Right forelimb (tissue), 1 donor: ENCODE measurements at places on chromosomes 5 and 9.

DNA sequence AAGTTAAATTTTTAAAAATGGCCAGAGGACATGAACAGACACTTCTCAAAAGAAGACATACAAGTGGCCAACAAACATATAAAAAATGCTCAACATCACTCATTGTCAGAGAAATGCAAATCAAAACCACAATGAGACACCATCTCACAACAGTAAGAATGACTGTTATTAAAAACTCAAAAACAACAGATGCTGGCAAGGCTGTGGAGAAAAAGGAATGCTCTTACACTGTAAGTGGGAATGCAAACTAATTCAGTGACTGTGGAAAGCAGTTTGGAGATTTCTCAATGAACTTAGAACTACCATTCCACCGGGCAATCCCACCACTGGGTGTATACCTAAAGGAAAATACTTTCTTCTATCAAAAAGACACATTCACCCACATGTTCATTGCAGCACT lies 168.5 kb upstream of the PIK3R1 start:
- DNase-seq, result no peak

DNA sequence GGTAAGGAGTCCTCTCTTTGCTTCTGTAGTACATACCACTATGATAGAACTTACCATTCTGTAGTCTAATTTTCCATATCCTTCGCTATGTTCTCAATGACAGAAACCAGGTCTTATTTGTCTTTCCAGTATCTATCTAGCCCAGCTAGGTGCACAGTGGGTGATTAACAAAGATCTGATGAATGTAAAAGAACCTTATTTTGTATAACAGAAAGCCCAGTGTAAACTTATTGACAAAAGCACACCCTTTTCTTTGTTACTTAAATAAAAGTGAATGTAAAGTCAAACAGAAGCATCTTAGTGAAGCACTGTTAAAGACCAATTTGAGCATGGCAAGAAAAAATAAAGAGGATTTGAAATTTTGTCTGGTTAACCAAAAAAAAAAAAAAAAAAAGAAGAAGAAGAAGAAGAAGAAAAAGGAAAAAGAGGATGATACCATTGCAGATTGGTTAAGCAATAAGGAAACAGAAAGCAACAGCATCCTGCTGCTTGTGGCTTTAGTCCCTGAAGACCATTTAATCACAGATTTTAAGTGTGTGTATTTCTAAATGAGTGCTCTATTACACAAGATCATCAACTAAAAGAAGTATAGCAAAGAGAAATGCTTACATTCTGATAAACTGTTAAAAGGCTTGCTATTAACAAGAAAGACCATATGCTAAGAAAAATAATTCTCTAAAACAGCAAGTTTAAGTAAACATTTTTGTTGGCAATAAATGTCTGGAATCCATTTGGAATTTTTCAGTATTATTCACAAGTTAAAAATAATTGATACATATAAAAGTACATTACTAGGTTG lies 21.2 kb downstream of the MEGF9 start:
- no peak for DNase-seq

DNA sequence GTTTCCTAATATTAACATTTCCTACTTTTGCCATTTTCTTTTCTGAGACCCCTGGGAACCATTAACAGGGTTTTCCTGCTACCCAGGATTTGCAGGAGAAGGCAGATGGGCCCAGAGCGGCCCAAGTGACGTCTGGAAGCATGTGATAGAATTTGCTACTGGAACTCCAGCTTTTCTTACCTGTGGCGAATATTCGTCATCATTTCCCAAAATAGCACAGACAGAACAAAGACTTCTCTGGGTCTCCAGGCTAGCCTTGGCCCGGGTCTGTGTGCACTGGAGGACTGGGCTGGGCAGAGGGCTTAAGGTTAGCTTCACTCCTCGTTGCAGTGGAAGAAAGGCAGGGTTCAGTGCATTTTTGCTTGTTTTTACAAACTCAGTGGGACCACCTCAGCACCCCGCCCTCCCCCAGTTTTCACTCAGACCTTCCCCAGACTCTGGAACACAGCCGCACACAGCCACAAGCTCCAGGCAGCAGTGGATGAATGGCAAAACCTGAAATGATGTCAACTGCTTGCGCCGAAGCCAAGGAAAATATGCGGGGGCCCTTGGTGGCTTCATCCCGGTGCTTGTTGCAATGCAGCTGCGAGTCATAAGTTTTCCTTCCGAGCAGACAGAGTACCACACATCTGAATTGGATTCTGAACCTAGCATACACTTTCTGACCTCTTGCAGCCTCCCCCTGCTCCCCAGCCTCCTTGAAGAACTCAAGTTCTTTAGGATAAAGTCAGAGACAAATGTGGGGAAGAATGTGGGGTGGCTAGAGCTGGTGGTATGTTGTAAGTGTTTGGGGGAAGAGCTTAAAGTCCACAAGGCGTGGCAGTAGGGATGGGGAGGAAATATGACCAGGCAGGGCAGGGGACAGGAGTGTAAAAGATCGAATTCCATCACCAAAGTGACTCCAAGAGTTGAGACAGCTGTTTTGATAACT lies 586.0 kb downstream of the CCDC171 start:
- peak; percentile 84 for DNase-seq

GRCh38 chr9:79917421-79917820 lies 345.7 kb downstream of the TLE4 start:
- DNase-seq, result no peak

DNA sequence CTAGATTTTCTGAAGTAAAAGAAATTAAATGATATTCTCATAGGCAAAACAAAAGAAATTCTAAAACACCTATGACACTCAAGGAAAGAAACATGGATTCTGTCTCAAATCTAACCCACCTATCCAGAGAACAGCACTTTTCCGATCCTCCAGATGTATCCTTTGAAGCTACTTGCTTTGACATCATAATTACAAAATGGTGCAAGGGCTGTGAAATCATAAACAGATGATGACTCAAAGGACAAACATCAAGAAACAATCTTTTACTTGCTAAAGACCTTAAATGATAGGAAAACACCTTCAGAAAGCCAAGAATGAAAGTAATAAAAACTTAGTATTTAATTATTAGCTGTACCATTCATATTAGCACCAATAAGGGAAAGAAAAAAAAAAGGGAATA lies 202.6 kb downstream of the DENND1A start:
- DNase-seq, result no peak

GRCh38 chr5:123441408-123441807 lies 18.2 kb upstream of the CEP120 start:
- DNase-seq, result no peak

DNA sequence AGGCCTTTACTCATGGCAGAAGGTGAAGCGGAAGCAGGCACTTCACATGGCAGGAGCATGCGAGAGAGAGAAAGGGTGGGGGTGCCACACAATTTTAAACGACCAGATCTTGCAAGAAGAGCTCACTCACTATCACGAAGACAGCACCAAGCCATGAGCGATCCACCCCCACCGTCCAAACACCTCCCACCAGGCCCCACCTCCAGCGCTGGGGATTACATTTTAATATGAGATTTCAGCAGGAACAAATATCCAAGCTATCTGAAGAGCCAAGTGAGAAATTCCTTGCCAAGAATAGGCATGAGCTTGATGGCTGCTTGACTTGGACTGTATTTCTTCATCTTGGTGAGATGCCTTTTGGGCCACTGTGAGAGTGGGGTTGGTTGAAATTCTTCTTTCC lies 88.0 kb downstream of the PDZD2 start:
- no peak for DNase-seq

GRCh38 chr5:9483243-9483642 lies 62.6 kb downstream of the SEMA5A start:
- DNase-seq, result no peak

DNA sequence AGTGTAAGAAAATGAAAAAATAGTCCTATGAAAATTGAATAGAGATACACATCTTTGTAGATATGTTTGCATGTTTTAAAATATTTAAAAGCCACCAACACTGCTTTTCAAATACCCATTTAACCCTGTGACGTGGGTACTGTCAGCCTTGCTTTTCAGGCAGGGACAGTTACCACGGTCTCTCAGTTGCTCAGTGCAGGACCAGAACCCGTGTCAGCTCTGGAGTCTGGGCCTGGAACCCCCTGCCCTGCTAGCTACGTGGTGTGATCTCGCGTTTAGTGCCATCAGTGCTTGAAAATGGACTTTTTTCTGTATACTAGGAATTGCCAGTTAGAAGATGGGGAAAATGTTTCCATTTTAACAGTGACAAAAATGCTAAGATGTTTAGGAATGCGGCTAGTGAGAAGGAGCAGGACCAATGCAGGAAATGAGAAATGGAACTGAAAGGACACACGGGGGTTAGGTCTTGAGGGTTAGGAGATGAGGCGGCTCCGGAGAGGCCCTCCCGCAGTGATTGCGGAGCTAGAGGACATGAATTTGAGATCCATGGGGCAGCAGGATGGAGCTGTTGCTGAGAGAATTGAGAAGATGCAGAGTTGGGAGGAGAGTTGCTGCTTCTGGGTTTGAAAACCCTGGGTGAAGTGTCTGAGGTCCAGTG lies 13.7 kb downstream of the RNU6ATAC start:
- no peak for DNase-seq

- DNase-seq, result no peak
These were observed 124.8 kb downstream of the RANBP17 start for GRCh38 chr5:170986598-170986997.

DNA sequence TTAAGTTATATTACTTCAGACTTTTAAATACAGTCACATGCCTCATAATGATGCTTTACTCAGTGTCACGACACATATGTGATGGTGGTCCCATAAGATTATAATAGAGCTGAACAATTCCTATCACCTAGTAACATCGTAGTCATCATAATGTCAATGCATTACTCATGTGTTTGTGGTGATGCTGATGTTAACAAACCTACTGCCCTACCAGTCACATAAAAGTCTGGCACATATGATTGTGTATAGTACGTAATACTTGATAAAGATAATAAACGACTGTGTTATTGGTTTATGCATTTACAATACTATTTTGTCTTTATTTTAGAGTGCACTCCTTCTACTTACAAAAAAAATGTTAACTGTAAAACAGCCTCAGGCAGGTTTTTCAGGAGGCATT lies 103.7 kb downstream of the PAM start:
- DNase-seq, result no peak

- peak; percentile 27 for DNase-seq
These were observed 17.9 kb downstream of the CSF1R start for GRCh38 chr5:150068472-150068871.

DNA sequence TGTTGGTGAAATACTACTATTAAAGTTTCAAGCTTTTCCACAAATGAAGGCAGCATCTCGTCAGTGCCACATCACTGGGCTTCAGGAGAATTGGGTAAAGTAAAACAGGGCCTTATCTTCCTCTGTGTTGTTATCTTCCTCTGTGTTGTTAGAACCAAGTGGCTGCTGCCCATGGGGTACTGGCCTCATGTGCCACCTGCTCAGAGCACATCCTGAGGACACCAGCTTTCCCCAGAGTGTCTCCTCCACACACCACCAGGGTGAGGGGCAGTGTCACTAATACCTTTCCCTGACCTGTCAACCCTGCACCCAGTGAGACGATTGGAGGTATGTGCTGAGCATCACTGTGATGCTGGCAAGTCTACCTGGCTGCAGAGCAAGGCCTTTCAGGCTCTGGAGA lies 499.9 kb downstream of the SEMA5A start:
- no peak for DNase-seq

DNA sequence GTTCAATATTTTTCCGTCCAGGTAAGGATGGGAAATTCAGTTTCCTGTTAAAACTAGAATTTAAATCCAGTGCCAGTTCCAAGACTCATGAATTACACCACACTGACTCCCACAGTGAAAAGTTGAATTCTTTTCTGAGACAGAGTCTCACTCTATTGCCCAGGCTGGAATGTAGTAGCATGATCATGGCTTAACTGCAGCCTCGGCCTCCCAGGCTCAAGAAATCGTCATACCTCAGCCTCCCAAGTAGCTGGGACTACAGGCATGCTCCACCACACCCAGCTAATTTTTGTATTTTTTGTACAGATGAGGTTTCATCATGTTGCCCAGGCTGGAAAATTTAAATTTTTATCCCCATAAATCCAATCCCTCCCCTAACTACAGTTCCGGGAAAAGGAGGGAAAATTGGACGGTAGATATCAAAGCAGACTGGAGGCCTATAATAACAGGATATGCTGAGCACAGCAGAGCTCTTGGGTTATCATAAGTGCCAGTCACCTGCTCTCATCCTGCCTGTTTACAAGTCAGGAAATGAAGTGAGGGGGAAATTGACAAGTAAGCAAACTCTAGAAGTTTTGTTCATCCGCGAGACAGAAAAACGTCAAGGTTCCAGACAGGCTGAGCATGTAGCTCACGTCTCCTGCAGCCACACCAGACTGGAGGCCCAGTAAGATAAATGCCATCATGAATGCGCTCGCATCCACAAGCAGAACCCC lies 105.7 kb downstream of the UGCG start:
- no peak for DNase-seq

DNA sequence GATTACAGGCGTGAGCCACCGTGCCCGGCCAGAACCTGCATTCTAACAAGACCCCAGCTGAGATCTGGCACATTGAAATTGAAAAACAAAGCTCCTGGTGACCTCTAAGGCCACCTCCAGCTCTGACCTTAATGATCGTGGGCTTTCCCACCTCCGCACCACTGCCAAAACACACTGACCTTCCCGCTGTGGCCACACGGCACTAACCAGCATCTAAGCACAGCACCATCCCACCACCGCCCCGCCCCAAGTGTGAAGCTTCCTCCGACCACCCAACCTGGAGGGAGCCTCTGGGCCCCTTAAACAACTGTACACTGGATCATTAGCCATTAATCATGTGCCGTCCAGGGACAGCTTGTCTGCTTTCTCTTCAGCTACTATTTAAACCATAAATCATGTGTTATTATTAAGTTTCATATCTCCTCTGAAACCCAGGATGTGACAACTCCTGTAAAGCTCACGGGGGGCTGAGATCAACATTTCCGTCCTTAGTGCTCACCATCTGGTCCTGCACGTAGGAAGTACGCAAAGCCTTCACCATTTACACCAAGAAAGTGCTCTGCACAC lies 80.6 kb downstream of the COL23A1 start:
- DNase-seq, result no peak

DNA sequence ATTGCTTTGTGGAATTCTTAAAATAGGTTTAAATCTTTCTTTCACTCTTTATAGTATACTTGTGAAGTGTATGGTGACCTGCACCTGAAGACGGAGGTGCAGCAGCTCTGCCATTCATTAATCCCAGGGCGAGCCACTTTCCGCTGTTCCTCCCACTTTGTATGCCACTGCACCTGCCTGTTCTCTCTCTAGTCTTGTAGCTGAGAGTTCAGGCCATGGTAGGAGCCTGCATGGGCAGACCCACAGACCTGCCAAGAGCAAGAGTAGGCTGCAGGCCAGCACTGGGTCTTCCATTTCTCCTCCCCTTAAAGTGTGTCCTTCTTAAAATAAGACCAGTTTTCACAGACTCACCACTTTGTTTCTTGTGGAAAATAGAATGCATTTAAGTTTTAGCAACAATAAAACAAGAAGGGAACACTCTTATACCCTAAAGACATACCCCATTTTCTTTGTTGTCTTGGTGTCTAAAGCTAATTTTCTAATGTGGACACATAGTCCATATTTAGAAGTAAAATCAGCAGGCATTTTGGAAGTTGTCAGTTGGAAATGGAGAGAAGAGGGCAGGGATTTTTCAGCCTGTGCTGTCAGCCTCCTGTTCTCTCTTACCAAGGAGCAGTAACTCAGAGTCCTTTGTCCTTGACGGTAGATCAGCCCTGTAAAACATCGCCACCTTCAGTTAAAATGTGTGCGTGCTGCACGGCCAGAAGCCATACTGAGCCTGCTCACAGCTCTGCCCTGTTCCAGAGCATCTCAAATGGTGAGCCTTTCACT lies 103.2 kb downstream of the SNCAIP start:
- peak; percentile 73 for DNase-seq
